ENCODE measurements at places on chromosomes 1 and 21.
A peak's percentile ranks its signal among the peaks of the same experiment; 100 is the strongest.

- no peak for DNase-seq
These were observed 185.4 kb downstream of the LYPLAL1 start for GRCh38 chr1:219359126-219359525.

- DNase-seq, result no peak
These were observed 67.1 kb upstream of the LRRC8D start for GRCh38 chr1:89753761-89754160.

GRCh38 chr21:45264146-45264911 is 23.4 kb downstream of the POFUT2 start:
- DNase-seq, result no peak

- peak; percentile 48 for DNase-seq
These were observed 433.1 kb downstream of the CAMTA1 start for GRCh38 chr1:7218210-7218832.

- DNase-seq, result peak; percentile 97
These were observed 255.9 kb downstream of the NFIA start for GRCh38 chr1:61337981-61338848.
